Stimulated activated CD4-positive, alpha-beta T cell treated with anti-CD3 and anti-CD28 coated beads, Interleukin-4, amount 100 ng/mL, for 1 hour (primary cell): ENCODE measurements at places on chromosomes 2 and 18.

DNA sequence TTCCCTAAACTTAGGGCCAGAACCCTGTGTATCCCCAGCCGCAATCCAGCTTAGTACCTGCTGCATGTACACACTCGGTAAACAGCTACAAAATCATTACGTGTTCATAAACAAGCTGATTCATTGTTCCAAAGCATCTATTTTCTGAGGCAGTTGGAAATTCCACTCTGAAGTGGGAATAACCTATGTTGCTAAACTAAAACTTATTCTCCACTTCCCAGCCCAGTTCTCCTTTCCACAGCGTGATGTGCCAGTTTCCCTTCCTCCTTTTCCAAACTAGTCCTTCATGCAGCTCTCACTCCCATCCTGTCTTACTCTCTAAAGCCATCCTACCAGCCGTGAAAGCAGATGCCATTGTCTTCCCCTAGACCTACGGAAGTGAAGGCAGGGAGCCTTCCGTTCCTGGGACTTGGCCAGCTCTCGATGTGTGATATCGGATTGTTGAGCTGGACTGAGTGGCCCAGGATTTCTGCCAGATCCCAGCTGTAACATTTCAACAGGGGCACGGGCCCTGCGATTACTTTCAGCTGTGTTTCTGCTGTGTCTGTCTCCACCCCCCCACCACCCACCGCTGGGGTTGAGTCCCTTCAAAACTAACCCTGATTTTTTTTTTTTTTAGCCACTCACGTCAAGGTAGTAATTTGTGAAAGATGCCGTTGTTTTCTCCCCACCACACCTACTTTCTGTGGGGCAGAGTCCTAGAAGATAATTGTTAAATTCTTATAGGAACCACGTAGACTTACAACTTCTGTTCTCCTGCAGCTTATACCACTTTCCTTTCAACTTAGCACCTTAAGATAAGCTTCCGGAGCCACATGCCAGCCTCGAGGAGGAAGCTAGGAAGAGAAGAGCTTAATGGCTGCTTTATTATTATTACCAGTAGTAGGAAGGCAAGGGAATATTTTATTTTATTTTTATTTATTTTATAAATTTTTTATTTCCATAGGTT lies 100.9 kb downstream of the CRIM1 start:
- no peak for DNase-seq

- DNase-seq = no peak
These were observed 50.3 kb upstream of the FOSL2 start for GRCh38 chr2:28342081-28342967.

GRCh38 chr2:178211460-178211859 lies 17.1 kb downstream of the OSBPL6 start:
- DNase-seq = no peak

- DNase-seq = no peak
These were observed 11.3 kb upstream of the CHRNA1 start for GRCh38 chr2:174775571-174775980.
